CD4-positive, CD25-positive, alpha-beta regulatory T cell (primary cell): ENCODE measurements at places on chromosomes 16 and 17. TPM values are rescaled to one million over a fixed set of nuclear protein-coding genes. Genes with fewer than 3 reads are reported as not detected.
A peak's percentile ranks its signal among the peaks of the same experiment; 100 is the strongest.

GRCh38 chr16:26599785-26600104, 467.0 kb upstream of the C16orf82 start:
- no peaks in the 10 kb centered on the region for H3K36me3 ChIP-seq
- no peaks in the 10 kb centered on the region for H3K27me3 ChIP-seq
- no peak overlapping the region for H3K27ac ChIP-seq
- H3K4me1 ChIP-seq = peaks cover 30% of the 10 kb centered on the region
- no peak for DNase-seq

DNA sequence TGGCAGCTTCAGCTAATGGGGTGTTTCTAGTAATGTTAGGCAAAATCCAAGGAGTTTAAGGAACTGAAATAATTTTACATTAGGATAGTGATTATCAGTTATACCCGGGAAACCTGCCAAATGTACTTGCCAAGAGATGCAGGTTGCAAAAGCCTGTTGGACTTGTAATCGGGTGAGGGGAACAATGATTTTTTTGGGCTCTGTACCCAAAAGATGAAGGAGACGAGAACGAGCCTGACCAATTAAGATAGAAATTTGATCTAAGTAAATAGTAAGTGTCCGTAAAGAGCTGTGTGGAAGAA, 56.3 kb upstream of the ARL4D start:
- no peaks in the 10 kb centered on the region for H3K36me3 ChIP-seq
- no peak overlapping the region for H3K27ac ChIP-seq
- H3K4me3 ChIP-seq = no peak overlapping the region
- peaks cover 4% of the 10 kb centered on the region for H3K27me3 ChIP-seq
- no peak for DNase-seq
- H3K4me1 ChIP-seq = no peaks in the 10 kb centered on the region

DNA sequence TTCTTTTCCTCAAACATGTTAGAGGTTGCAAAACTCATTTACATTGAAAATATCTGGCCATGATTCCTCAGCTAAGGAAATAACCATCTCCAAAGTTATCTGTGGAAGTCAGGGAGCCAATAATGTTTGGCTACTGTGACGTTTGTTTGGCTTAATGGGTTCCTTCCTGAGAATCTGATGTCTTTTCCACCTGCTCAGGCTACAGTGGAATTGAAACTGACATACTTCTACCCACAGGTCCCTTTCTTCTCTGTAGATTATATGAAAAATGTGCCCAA, 221.1 kb upstream of the XYLT1 start:
- DNase-seq = no peak
- H3K27ac ChIP-seq = no peak overlapping the region
- no peaks in the 10 kb centered on the region for H3K4me1 ChIP-seq
- H3K4me3 ChIP-seq = no peak overlapping the region
- H3K36me3 ChIP-seq = no peaks in the 10 kb centered on the region

The SMIM36 gene
- not detected for total RNA-seq

DNA sequence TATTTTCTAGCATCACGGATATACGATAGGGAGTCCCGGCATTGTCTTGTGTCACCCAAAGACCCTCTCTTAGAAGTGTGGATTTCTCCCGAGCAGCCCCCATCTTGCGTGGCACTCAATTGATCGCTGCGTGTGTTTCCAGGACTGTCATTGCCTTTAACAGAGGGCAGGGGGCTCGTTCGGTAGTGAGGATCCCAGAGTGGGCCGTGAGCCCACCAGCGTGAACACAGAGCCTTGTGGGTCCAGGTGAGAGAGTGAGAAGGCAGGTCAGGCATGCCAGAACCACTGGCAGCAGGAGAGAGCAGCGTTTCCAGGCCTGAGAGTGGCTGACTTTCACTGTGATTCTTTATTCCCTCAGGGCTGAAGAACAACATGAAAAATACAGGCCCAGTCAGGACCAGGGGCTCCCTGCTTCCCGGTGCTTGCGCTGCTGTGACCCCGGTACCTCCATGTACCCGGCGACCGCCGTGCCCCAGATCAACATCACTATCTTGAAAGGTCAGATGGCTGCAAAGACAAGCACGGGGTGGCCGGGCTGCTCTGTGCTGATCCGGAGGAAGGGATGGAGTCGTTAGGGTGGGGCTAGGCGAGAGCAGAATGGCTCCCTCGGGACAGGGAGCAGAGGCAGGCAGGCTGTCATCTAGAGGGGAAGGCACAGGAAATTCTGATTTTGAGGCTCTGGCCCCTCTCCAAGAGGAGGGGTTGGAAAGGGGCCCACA, 22.4 kb downstream of the C1QTNF1 start:
- DNase-seq = no peak
- H3K36me3 ChIP-seq = no peaks in the 10 kb centered on the region
- H3K27ac ChIP-seq = no peak overlapping the region

The SEC14L5 gene
- 1.5 TPM for total RNA-seq

GRCh38 chr16:50326835-50327465, 41.8 kb downstream of the BRD7 start:
- peaks cover 53% of the 10 kb centered on the region for H3K36me3 ChIP-seq
- peak; percentile 90 for DNase-seq
- H3K27ac ChIP-seq = peak overlapping the region; percentile 76
- peaks cover 21% of the 10 kb centered on the region for H3K4me1 ChIP-seq
- no peaks in the 10 kb centered on the region for H3K27me3 ChIP-seq
- peak overlapping the region; percentile 45 for H3K4me3 ChIP-seq

GRCh38 chr16:61500851-61501250, 535.4 kb downstream of the CDH8 start:
- no peaks in the 10 kb centered on the region for H3K4me1 ChIP-seq
- no peaks in the 10 kb centered on the region for H3K27me3 ChIP-seq
- no peaks in the 10 kb centered on the region for H3K36me3 ChIP-seq
- no peak for DNase-seq
- H3K27ac ChIP-seq = no peak overlapping the region
- H3K4me3 ChIP-seq = no peak overlapping the region

DNA sequence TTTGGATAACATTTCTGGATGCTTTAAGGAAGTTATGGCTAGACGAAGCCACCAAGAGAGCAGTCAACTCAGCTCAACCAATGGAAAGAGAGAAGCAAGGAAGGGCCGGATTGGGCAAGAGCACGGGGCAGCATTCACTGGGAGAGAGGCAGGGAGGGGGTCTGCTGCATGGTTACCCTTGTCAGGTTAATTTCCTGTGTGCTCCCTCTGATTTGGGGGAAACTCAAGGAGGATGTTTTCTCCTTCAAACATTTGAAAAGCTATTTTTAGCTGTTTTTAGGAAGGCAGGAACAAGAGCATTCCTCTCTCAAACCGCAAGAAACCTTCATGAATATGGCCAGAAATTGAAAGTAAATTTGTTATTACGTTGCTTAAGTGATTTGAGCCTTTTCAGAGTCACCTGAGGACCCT, 118.5 kb upstream of the ZFHX3 start:
- H3K36me3 ChIP-seq = no peaks in the 10 kb centered on the region
- DNase-seq = no peak
- no peaks in the 10 kb centered on the region for H3K27me3 ChIP-seq
- H3K4me1 ChIP-seq = no peaks in the 10 kb centered on the region
- peak overlapping the region; percentile 24 for H3K4me3 ChIP-seq
- no peak overlapping the region for H3K27ac ChIP-seq

GRCh38 chr17:56835264-56835585, 1.3 kb downstream of the DGKE start:
- H3K27me3 ChIP-seq = no peaks in the 10 kb centered on the region
- H3K36me3 ChIP-seq = no peaks in the 10 kb centered on the region
- H3K27ac ChIP-seq = peak overlapping the region; percentile 87
- DNase-seq = no peak
- peak overlapping the region; percentile 87 for H3K4me3 ChIP-seq

GRCh38 chr17:77783991-77784820, 174.3 kb upstream of the TNRC6C start:
- H3K4me3 ChIP-seq = peak overlapping the region; percentile 52
- peaks cover 17% of the 10 kb centered on the region for H3K4me1 ChIP-seq
- H3K36me3 ChIP-seq = no peaks in the 10 kb centered on the region
- DNase-seq = peak; percentile 69
- peak overlapping the region; percentile 72 for H3K27ac ChIP-seq
- no peaks in the 10 kb centered on the region for H3K27me3 ChIP-seq

DNA sequence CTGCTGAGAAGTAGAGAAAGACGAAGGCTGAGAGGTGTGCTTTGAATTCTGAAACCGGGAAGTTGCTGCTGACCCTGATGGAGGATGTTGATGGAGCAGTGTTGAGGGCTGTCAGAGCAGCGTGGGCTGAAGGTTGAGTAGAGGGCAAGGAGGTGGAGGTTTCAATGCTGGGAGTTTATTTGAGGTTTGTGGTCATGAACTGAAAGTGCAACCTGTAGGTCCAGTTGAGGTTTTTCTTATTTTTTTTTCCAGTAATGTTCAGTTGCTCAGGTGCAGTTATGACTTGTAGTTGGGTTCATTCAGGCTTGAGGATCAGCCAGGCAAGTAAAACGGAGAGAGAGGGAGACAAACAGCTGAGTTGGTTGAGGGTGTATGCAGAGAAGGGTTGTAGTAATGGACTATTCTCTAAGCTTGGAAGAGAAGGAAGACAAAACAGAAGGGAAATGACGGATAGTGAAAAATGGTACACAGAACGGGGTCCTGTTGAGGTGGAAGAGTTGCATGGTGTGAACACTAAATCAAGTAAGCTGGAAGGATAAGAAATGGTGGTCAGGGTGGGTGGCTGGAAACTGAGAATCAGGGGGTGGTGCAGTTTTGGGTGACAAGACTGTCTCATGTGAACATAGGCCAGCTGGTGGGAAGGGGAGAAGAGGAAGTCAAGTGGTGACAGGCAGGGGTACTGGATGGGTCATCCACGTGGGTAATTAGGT, 8.7 kb upstream of the UBE2G1 start:
- no peak overlapping the region for H3K27ac ChIP-seq
- H3K4me1 ChIP-seq = peaks cover 9% of the 10 kb centered on the region
- H3K27me3 ChIP-seq = no peaks in the 10 kb centered on the region
